GM12891 (cell line): ENCODE measurements at places on chromosomes 16 and 17.

DNA sequence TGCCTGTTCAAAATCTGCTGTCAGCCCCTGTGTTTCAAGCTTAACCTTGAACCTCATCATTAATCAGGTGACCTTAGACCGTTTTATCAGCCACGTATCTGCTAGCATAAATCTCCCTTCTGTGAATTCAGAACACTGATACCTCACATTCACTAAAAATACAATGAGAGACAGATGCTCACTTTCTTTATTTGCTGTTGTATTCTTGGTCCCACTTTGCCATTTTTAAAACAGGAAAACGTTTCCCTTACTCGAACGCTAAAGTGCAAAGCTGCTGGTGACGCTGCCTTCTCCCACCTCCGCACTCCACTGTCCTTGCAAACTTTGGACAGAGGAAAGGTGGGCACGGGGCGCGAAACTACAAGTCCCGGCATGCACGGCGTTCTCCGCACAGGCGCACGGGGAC is 220 bp upstream of the ARHGAP44 start:
- DNase-seq, result no peak

GRCh38 chr17:82301916-82302567 is 15.4 kb downstream of the CD7 start:
- DNase-seq, result peak; percentile 73

DNA sequence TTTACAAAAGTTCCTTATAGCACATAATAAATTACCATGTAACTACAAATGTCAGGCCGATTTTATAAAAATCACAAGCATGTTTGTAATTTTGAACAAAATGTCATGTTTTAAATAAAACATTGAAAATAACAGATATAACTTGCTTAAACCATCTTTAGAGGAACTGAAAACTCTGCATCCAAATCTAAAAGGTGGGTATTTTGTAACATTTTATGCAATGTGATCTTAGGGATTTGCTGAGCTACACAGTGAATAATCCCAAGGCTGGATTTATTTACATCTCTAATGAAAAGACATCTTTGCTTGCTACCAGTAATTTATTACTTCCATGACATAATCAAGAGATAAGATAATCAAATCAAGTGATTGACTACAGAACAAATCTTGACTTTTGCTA is 47.5 kb downstream of the N4BP1 start:
- no peak for DNase-seq

GRCh38 chr17:60630352-60630751 is 30.4 kb downstream of the PPM1D start:
- DNase-seq, result no peak

DNA sequence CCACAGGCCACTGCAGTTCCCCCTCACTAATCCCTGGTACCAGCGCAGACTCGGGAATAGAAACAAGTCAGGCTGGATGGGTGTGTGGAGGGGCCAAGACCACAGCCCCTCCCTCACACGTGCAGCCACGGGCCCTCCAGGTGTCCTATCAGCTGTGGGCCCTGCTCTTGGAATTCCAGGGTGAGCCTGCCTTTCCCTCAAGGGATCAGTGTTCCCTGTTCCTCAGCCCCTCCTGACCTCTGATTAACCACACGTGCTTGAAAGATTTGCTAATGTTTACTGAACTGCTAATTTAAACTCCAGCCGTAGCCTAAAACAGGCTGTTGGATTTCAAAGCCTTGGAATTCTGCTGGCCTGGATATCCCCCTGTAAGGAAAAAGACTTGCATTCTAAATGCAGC is 146.4 kb downstream of the SOCS1 start:
- no peak for DNase-seq

DNA sequence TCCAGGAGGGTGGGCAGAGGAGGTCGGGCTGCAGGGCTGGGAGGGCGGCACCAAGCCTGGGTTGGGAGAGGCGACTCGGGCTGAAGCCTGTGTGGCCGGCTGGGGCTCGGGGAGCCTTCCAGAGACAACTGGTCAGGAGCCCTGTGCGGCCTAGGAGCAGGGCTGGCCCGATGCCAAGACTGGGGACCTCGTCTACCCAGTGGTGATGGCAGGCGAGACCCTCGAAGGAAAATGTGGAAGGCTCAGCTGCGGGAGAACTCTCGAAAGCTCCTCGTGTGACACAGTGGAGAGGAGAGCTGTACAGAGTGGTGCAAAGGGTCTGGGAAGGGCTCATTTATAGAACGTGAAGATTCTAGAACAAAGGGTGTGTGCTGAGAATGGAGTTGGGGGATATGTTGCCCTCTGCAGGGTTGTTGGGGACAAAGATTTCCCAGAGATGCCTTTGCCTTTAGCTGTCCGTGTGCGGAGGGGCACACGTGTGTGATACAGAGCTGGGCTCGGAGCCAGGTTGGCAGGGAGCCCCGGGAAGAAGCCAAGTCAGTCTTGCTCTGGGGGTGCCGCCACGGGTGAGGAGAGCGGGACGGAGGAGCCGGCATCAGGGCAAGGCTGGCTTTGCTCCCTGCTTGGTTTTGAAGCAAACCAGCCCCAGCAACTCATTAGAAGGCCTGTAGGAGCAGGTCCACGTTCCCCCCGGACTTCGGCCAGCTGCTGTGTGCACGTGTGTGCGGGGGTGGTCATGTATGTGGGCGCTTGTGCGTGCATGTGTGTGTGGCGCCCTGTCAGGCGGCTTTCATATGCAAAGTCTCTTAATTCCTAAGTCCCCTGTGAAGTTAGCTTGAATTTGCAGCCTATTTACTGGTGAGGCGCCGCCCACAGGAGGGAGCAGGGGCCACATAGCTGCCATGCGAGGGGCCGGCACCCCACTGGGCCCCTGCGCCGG is 132.4 kb upstream of the CHMP6 start:
- no peak for DNase-seq

DNA sequence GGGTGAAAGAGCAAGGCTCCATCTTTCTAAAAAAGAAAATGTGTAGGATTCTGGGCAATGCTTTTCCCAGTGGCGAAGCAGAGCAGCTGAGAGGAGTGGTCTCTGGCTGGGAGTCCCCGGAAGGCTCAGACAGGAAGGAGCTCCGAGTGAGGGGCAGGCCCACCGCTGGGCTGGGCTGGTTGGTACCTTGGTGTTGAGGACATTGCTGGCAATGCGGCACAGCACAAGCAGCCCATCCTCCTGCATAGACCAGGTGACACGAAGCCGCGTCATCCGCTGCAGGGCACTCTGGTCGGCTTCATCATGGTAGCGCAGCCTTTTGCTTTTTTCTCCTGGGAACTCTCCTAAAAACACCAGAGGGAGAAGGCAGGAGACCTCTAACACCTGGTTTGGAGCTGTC is 63.9 kb downstream of the GTF3C1 start:
- no peak for DNase-seq

GRCh38 chr16:31402687-31403086 is 9.6 kb downstream of the ITGAD start:
- DNase-seq, result no peak

GRCh38 chr17:75891605-75892555 is 4.9 kb downstream of the TRIM65 start:
- DNase-seq, result no peak

DNA sequence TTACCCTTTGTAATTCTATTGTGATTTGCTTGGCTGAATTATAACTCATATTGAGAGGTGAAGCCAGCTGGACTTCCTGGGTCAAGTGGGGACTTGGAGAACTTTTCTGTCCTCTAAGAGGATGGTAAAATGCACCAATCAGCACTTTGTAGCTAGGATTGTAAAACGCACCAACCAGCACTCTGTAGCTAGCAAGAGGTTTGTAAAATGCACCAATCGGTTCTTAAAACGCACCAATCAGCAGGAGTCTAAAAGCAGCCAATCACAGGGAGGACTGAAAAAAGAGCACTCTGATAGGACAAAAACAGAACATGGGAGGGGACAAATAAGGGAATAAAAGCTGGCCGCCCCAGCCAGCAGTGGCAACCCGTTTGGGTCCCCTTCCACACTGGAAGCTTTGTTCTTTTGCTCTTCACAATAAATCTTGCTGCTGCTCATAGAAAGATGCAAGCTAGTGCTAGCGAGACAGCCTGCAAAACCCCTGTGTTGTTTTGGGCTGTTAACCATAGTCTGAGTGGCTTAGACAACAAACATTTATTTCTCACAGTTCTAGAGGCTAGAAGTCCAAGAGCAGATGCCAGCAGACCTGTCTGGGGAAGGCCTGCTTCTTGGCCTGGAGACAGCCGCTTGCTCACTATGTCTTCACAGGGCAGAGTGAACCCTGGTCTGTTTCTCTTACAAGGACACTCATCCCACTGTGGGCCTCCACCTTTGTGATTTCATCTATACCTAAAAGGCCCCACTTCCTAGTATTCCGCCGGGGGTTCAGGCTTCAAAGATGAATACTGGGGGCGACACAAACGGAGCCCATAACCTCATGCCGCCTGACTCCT is 39.0 kb upstream of the CRISPLD2 start:
- DNase-seq, result no peak

DNA sequence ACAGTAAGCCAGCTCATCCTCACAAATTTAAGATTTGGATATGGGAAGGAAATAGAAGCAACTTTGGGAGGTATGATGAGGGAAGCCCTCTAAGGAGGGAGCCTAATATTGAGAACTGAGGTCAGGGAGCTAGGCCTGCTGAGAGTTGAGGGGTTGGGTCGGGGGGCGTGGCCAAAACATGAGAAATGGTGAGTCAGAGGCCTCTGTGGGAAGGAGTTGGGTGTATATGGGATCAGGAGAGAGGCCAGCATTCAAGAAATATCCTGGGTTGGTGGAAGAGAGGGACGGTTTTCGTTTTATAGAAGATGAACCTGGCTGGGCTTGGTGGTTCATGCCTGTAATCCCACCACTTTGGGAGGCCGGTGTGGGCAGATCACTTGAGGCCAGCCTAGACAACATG is 48.4 kb downstream of the CLEC16A start:
- no peak for DNase-seq

DNA sequence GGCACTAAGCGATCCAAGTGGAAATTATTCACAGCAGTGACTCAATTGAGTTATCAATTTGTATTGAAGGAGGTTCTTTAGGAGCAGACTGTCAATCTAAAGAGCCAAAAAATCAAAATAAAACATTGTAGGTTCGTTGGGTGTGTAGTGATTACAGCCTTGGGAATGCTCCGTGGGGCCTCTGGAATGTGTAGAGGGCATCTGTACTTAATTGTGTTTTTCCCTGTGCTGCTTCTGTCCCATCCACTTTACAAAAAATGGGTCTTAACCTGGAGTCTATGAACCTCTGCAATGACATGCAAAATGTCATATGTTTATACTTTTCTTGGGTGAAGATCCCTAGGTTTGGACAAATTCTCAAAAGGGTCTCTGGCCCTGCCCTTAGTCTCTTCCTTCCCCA is 215.1 kb downstream of the CCDC182 start:
- DNase-seq, result no peak

DNA sequence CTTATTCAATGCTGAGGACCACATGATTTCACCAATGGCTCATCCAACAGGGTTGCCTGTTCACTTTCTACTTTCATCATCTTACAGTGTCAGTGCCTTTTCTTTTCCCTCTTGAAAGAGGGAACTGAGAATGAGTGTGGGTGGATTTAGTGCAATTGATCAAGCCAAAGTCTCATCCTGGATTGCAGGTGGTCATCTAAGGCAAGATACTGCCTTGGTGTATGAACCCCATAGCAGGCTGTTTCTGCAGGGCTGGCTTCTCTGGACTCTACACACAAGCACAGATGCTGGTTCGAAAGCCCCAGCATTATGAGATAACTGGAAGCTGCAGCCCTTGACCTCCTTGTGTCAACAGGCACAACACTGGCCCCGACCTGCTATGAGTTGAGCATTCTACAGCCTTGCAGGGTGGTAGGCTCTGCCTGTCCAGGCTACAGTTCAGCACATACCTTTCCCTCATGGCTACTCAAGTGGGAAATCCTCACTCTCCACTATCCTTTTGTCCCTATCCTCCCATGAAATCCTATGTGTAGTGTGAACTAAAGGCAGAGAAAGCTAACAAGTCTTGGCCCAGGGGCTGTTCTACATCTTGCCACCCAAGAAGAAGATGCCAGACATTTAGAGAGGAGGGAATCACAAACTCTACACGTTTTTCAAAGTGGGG is 358.7 kb downstream of the SLC39A11 start:
- DNase-seq, result peak; percentile 19
